Fibroblast of gingiva (primary cell): ENCODE measurements at places on chromosomes 7 and 10.

DNA sequence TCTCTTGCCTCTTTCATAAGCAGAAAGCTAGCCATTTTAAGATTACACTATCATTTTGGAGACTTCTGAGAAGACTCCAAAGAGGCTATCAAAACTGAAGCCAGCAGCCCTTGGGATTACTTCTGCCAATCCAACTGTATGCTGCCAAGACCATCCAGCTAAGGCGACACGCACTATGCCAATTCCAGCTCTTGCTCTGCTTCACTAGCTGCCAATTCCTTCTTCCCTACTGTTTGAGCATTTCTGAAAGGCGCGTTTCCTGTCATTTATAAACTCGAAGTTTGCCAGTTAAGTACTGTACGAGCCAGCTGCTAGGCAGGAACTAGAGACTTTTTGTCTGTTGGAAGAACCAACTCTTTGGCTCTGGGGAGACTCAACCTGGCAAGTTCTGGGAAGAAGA, 36.5 kb downstream of the MALSU1 start:
- DNase-seq, result peak; percentile 17

DNA sequence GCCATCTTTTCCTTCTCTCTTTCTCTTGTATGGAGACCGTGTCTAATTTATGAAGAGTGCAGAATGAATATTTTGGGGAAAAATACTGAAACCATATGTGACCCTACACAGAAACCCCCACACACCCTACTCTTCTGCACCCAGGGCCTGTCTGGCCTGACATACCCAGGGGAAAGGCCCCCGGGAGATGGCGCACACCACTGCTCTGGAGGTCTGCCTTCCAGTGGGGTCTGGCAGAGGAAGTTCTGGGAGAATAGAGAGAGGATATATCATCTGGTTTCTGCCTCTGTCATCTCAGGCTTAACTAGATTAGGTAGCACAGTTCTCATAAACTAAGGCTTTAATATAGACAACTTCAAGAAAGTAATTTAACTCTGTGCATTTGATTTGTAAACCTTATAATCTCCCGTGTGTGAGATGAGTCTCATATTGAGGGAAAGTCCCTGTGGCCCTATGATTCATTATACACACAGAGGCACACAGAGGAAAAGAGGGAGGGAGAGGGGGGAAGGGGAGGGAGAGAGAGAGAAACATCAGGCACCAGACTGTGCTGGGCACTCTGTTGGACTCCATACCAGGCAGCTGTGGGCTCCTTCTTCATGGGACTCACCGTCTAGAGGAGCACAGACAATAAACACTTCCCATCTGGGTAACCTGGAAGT, 123.3 kb downstream of the AOAH start:
- DNase-seq, result no peak

DNA sequence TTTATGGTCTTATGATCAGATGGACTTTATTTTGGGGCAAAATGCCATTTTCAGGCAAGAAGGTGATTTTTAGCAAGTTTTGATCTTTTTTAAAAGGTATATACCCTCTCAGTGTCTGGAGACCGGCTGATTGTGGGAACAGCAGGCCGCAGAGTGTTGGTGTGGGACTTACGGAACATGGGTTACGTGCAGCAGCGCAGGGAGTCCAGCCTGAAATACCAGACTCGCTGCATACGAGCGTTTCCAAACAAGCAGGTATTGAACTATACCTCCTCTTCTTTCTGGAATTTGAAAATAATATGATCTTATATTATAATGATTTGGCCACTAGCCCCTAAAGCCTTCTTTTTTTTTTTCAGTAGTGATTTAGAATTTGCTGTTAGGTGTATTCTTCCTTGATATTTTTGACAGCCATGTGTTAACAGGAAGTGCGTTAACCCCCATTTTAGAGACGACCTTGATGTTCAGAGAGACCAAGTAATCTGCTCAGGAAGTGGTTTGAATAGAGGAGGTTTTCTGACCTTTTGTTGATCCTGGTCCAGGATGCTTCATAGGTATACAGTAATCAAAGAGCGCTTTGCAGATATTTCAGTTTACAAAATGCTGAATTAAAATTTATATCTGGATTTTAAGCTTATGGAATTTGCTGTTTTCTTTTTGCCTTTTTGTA, 6.2 kb downstream of the BUB3 start:
- DNase-seq, result no peak

DNA sequence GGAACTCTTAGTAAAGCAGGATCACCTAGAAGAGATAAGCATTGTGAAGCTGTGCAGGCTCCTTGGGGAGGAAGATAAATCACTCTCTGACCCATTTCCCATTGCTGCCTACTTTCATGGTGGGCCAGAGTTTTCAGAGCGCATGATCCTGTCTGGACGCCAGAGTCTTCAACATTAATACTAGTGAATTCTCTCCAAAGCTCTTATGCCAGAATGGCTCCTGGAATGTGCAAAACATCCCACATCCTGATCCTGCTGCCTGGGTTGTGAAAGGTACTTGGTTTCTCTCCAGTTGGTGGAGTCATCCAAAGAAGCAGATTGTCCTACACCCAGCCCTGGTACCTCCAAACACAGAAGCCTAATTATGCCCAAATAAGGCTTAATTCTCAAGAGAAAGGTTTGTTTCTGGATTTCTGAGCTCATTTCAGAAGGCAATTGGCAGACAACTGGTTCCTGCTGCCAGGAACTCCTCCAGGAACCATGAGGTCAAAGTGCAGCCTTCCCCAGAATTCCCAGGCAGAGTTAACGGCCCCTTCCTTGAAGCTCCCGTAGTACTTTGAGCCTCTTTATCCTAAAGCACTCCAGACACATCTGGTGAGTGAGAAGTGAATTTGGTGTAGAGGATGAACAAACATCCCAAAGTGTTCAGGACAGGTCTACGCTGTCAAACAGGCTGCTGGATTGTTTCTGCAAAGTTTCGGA, 495.2 kb downstream of the PLXNA4 start:
- DNase-seq, result peak; percentile 49

- no peak for DNase-seq
These were observed 58.0 kb upstream of the IL6 start for GRCh38 chr7:22668971-22669401.

GRCh38 chr10:51382181-51382580, 307.9 kb downstream of the PRKG1 start:
- no peak for DNase-seq

DNA sequence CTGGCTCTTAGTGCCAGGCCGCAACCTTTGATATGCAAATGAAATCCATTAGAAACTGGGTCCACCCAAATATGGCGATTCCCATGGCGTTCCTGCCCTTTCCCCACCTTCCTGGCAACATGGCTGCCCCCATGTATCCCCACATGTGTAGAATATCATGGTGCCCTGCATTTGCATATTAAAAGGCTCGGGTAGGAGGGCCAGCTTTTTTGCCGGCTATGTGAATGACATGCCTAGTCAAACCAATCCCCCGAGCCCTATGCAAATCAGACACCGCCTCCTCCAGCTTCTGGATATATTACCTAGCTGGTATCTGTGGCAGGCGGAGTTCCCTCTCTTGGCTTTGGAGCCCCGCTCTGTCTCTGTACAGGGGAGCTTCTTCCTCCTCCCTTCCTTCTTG, 18.3 kb downstream of the MMS19 start:
- no peak for DNase-seq

- DNase-seq, result no peak
These were observed 109.4 kb downstream of the DOCK1 start for GRCh38 chr10:127014671-127015070.

- DNase-seq, result peak; percentile 43
These were observed 303.7 kb downstream of the PRPF18 start for GRCh38 chr10:13890233-13891127.

GRCh38 chr7:157520249-157520648, 183.4 kb downstream of the DNAJB6 start:
- DNase-seq, result no peak

DNA sequence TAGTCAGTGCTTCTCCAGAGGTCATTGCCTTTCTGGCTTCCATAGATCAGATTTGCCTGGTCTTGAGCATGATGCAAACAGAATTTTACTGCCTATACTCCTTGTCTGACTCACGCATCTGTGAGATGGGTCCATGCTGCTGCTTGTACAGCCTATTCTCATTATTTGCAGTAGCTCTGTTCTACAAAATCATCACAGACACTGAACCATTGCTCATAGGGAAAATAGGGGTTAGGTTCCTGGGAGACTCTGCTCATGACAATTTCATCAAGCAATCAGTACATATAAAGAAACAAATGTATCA, 7.4 kb upstream of the CREB3L2 start:
- no peak for DNase-seq

DNA sequence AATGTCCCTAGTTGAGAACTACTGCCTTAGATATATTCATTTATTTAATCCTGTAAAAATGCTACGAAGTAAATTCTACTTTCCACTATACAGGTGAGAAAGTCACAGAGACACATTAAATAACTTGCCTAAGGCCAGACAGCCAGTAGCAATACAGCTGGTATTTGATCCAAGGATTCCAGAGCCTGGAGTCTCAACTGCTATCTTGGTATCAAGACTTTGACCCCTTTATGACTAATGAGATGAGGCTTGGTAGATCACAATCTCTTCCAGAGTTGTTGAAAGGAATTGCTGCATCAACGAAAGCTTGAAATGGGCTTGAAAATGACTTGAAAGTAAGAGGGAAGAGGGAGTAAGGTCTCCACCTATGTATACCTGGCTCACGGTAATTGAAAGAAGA, 83.3 kb downstream of the ORC5 start:
- DNase-seq, result no peak

- no peak for DNase-seq
These were observed 3.4 kb downstream of the PRKAG2 start for GRCh38 chr7:151873402-151873965.

- DNase-seq, result no peak
These were observed 78.1 kb upstream of the TOMM7 start for GRCh38 chr7:22900784-22901183.

DNA sequence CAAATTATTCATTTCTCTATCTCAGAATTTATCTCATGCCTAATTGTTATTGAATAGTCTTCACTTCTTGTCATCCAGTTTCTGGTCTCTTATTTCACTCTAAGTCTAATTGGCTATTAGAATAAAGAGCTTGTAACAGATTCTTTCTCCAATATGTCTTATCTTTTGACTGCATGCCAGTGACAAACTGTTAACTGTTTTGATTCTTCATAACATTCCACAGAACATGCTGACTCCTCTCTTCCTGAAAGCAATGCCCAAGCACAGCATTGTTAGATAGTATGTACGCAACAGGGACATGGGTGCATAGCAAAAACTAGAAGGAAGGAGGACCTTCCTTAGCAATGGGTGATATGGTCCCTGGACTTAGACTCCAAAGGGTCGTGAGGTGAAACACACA, 65.4 kb downstream of the TRUB1 start:
- no peak for DNase-seq

- no peak for DNase-seq
These were observed 642.8 kb downstream of the TNS3 start for GRCh38 chr7:46939089-46939488.

DNA sequence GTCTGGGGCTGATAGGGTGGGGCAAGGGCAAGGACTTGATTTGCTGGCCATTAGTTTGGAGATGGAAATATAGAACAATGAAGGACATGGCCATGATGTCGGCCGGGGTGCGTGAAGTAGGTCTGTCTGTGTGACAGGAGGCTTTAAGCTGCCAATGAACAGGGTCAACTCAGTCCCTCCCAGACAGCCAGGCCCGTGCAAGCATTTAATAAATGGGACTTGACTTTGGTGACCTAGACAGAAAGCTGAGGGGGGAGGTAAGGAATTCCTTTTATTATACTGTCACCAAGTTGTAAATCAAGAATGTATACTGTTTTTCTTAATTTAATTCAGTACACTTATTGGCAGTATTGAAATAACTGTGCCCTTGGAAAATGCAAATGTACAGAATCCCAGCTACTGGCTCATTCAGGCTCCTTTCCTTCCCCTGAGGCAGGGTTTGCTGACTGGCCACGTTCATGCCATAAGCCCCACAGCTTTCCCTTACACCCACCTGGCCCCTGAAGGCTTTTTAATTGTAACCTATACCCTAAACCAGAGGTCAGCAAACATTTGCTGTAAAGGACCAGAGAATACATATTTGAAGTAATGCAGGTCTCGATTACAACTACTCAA, 87.2 kb downstream of the WIPF3 start:
- DNase-seq, result no peak

- no peak for DNase-seq
These were observed 83.7 kb downstream of the EPC1 start for GRCh38 chr10:32263300-32263699.

GRCh38 chr7:127557803-127558202, 27.6 kb downstream of the GCC1 start:
- no peak for DNase-seq

DNA sequence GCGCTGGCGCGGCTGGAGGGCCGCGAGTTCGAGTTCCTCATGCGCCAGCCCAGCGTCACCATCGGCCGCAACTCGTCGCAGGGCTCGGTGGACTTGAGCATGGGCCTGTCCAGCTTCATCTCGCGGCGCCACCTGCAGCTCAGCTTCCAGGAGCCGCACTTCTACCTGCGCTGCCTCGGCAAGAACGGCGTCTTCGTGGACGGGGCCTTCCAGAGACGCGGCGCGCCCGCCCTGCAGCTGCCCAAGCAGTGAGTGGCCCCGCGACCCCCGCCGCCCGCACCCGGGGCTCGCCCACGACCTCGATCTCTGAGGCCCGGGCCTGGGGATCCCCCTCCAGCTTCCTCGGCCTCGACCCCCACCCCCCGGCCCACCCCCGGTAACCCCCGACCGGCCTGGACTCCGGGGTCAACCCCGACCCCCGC, 537 bp downstream of the FOXK1 start:
- DNase-seq, result peak; percentile 21

- peak; percentile 36 for DNase-seq
These were observed 18.9 kb upstream of the GPR22 start for GRCh38 chr7:107450970-107451369.

DNA sequence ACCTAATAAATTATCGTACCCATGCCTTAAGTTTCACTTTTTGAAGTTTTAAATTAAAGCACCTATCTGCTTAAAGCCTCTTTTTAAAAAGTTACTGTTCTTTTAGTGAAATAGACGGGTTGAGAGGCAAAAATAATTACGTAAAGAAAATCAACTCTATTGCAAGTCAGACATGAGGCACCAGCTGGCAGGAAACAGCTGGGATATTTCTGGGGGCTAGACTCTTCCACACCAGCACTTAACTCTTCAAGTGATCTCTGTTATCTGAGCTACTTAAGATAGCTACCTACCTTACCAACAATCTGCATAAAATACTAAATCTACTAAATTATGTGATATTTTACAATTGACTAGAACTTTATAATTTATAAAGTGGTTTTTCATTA, 35.8 kb downstream of the GBF1 start:
- no peak for DNase-seq
